ENCODE measurements at places on chromosomes 12 and 14. TPM values are rescaled to one million over a fixed set of nuclear protein-coding genes. Genes with fewer than 3 reads are reported as not detected.

The SERPINA10 gene
- total RNA-seq: not detected

The COQ10A gene
- 18.3 TPM for total RNA-seq

The BORCS5 gene
- 8.7 TPM for total RNA-seq

The FAM90A1 gene
- not detected for total RNA-seq

The CD4 gene
- total RNA-seq: 0.23 TPM

The NAA25 gene
- total RNA-seq: 17.1 TPM

The SDR9C7 gene
- 5.1 TPM for total RNA-seq

The SMIM41 gene
- total RNA-seq: not detected

The TMPRSS12 gene
- not detected for total RNA-seq

The RALGAPA1 gene
- total RNA-seq: 23.7 TPM
